ENCODE measurements at places on chromosomes 11 and 22.

DNA sequence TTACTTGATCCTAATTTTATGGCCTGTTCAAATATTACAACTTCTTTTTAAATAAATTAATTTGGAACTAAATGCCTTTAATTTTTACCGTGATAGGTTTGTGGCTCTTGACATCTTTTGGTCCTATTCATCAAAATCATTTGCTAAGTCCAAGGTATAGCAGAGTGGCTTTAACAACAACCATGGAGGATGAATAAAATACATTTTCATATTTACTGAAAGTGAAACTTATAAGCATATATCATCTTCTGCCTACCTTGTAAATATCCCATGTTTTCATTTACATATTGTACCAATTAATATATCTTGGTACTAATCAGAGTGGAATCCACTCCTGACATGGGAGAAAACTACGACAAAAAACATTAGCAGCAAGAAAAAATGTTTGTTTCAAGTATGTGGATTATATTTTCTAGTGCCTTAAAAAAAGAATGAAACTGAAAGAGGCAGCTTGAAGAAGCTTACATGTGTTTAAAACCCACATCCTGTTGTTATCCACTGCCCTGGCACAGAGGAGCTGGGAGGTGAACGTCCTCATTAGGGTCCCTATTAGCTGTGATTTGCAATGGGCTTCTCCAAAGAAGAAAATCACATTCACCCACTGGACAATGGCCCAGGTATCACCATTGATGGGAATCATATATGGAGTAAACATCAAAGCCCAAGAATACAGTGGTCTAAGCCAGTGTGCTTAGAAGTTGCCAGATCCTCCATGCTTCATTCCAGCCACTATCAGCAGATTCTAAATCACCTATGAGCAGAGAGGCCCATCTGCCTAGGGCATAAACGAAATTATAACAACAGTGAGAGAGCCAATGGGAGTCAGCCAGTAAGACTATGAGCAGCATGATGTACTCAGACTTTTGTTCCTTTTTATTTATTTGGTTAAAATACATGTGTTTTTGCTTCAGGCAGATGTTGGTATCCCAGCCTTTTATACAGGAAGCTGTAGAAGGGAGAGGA is 84.7 kb downstream of the MAML2 start:
- no peak for DNase-seq

DNA sequence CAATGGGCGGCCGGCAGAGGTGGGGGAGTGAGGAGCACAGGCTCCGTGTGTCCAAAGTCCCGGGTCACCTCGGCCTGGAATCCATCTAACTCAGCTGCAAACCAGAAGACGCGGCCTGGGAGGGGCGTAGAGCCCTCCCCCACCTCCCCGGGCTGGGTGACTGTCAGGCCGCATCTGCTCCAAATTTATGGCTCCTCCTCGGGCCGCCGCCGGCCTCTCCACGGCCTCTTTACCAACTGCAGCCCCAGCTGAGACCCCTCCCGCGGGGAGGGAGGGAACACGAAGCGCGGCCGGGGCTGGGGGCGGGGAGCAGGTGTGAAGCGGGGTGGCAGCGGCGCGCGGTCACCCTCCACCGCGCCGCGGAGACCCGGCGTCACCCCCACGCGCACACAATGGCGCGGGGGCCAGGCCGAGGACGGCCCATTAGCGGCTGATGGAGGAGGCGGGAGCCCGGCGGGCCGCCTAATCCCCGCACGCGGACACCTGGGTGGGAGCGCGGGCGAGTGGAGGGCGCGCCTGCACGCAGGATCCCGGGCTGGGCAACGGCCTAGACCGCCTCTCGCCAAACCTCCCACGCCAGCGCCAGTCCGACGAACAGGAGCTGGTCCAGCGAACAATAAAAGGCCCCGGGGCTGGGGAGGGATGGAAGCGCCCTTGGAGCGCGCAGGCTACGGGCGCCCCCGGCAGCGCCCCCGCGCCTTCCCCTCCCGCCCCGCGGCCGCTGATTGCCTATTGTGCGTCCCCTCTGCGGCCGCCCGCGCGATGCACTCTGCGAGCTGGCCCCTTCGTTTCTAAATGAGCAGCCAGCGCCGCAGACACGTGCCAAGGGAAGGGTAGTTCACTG is 25.9 kb upstream of the ROBO3 start:
- no peak for DNase-seq

DNA sequence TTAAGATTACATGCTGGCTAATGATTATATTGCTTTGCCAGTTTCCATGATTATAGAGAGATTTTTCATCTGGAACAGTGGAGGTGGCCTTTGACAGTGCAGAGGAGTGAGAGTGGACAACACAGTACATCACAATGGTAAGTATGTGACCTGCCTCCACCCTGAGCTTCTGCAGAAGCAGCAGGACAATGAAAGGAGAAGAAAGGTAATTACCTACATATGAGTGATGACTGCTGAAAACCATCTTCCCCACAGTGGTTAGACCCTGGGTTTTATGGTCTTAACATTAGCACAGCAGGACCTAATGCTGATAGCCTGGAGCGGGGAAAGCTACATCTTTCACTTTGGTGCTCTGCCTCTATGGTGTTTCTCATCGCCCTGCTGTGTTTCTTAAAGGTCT is 454.7 kb upstream of the DDI1 start:
- no peak for DNase-seq

GRCh38 chr11:79274636-79275331 is 166.0 kb downstream of the TENM4 start:
- no peak for DNase-seq

DNA sequence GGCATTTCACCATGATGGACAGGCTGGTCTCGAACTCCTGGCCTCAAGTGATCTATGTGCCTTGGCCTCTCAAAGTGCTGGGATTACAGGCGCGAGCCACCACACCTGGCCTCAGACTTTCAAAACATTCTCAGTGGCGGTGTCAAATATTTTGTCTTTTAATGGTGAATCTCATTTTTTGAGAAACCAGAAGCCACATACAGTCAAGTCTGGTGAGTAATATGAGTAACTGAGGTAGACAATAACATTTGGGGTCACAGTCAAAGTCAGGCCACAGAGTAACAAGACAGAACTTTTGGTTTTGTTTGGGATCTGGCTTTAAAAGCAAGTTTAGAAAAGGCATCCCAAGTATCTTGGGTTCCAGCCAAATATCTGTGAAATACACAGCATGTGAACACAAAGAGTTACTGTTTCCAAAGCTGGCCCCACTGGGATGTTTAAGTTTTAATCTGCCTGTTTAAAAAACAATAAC is 5.6 kb upstream of the TMA7B start:
- peak; percentile 55 for DNase-seq

DNA sequence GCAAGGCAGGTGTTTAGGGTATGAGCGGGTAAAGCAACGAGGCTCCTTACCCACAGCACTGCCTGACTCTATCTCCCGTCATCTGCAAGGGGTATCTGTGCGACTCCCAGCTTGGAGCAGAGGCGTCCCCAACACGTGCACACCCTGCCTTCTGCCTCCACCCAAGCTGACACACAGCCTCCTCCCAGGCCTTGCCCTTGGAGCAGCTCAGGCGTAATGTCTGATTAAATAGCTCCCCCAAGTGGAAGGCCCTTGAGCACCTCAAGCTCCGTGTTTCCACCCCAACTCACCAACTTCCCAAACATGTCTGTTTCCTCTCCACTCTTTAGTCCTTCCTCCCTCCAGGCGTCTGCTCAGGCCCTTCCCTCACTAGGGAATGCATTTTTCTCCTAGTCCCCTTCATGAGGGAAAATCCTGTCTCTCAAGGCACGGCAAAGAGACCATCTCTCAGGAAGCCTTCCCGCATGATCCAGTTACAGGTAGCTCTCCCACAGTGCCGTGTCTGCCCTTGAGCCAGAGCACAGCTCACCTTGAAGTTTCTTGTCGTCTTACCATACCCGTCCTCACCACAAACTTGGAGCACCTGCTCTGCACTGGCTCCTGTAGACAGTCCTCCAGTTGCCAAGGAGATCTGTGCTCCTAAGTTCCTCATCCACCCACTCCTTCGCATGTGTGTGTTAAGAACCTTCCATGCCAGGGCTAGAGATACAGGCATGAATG is 15.8 kb downstream of the CYB5R2 start:
- peak; percentile 49 for DNase-seq

DNA sequence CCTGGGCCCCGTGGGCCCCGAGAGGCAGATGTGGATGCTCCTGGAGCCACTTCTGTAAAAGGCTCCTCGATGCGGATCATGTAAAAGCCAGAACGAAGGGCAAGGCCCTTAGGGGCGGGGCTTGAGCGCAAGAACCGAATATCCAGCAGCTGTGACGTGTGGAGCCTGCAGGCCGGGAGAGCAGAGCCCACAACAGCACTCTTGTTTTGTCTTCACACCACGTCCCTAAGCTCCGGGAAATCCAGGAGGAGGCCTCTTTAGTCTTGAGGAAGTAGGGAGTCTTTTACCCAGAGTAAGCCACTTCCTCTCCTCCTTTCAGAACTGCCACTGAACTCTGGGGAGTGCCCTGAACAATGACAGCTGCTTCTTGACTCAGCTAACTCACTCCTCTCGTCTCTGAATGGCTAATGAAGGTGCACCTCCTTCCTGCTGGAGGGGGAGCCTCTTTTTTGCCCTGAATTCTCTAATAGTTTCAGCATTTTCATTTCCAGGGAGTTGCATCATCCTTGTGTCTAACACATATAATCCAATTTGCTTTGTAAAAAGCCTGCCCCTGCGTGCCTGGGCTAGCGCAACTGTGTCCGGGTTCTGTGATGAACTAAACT is 12.5 kb downstream of the L3MBTL2 start:
- peak; percentile 81 for DNase-seq

- peak; percentile 76 for DNase-seq
Observed at GRCh38 chr22:19941365-19942082, at the start of the genes COMT and TXNRD2. COMT (plus strand) TSS chr22:19941772; CDS start chr22:19962527, 20,755 bp downstream. TXNRD2 (minus strand) TSS chr22:19941818; CDS start chr22:19941803, 15 bp downstream.

DNA sequence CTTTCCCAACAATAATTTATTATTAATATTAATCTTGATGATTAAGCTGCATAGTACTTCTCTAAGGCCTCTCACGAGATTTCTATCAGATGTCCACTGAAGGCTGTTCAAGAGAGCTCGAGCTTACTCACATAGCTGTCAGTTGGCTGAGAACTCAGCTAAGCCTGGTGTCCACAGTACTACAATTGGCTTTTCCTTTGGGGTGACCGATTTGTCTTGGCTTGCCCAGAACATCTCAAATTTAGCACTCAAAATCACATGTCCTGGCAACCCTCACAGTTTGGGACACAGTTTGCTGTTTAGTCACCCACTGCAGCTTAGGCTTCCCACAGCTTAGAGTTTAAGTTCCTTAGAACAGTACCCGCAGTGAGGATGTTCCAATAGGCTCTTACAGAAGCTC is 96.5 kb downstream of the LUZP2 start:
- DNase-seq = peak; percentile 8

DNA sequence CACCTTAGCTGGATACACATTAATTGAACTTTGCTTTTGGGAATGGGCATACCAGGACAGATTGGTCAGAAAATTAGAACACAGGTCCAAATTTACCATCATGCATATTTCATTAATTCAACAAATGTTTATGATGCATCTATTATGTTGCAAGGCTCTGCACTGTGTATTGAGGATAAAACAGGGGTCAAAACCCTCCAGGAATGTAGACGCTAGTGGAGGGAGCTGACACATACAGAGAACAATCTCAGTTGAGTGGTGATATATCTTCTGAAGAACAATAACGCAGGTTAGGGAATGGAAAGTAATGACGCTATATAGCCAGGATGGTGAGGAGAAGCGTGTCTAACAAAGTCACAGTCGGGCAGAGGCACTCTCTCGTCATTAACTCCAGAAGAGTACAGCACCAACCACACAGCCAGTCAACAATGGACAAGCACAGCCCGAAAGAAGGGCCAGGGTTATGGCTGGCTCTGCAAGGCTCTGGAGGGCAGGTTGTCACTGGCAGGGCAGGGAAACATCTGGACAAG is 3.8 kb downstream of the FLI1 start:
- no peak for DNase-seq

DNA sequence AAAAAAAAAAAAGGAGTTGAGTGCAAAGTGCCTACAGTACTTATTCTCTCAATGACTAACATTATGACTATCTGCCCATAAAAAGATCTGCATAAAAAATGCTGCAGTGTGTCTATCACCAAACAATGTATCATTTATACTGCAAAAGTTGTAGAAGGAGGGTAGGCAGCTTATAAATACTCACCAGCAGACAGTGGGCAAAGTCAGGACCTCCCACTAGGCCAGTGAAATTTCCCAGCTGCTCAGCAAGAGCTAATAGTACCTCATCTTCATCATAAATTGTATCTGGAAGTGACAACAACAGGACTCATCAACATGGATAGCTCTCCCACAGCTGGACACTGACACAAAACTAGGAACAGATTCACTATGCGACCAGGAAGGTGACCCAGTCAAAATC is 1.6 kb downstream of the PPP2R1B start:
- peak; percentile 22 for DNase-seq

DNA sequence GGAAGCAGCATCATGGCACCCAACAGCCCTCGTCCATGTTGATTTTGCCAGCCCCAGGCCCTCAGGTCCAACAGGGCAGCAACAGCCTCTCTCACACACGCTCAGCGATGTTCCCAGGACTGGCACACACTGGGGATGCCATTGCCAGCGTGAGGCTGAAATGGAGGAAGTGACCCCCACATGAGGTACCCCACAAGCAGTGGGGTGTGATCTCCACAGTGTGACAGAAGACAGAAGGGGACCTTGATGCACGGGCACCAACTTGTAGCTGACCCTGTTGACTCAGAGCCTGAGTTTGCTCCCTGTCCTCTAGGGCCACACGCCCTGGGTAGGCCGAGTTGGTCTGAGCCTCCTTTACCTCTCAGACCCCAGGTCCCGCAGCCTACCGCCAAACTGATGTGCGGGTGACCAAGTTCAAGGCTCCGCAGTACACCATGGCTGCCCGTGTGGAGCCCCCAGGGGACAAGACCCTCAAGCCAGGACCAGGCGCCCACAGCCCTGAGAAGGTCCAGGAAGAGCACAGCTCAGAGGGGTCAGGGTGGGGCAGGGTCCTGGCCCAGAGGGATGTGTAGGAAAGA is 6.2 kb downstream of the SCGB1C1 start:
- DNase-seq = no peak

DNA sequence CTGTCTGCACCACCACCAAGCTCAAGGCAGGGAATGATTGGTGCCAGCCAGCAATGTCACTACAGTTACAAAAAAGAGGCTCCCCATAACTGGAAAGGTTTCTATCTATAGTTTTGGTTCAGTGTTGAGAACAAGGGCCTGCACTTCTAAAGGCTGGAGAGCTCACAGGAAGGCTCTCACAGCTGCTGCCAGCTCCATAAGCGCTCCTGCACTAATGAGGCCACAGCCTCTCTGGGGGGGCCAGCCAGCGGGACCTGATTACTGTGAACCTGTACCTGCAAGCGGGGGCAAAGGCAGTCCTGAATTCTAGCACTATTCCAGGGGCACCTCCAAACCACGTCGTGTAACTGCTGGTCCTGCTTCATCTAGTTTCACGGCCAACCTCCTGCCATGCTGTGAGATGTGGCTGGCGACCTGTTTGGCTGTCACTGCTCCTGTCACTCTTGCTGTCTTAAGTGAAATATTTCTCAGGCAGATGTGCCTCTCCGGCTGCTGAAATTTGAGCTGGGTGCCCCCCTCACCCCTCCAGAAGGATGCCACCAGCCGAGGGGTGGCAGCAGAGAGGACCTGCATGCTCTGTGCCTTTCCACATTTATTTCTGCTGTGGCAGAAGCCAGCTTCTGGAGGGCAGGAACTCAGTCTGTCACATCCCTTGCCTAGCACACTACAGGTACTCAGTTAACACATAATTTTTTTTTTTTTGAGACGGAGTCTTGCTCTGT is 53.3 kb upstream of the ARFGAP3 start:
- peak; percentile 49 for DNase-seq
